GM06990 (cell line): ENCODE measurements at places on chromosomes 11 and 22.

GRCh38 chr11:132158696-132159095 lies 788.3 kb downstream of the NTM start:
- no peak for DNase-seq

GRCh38 chr11:34637303-34637702 lies 16.4 kb downstream of the EHF start:
- no peak for DNase-seq

DNA sequence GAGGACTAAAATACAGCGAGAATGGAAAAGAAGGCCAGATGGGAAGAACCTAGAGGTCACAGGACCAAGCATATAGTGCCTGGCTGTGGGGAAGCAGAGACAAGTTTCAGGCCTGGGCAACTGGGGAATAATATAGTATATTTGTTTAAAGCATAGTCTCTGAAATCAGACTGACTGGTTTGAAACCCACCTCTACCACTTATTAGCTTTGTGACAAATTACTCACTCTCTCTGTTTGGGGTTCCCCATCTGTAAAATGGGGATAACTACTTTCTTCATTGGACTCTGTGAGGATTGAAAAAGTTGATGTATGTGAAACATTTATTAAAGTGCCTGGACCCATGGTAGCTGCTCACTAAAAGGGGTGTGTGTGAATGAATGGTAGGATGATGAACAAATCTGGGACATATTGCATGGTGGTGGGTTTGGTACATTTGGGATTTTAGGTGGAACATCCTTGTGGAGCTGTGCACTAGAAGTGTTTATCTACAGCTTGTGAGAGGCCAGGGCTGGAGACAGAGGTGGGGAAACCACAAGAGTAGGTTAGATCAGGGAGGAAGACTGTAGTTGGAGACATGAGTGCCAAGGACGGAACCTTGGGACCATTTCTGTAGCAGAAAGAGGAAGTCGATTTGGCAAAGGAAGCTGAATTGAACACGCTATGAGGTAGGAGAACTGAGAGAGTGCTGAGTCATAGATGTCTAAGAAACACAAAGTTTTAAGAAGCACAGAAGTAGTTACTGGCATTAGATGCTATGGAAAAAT lies 52.6 kb downstream of the SWAP70 start:
- peak; percentile 70 for DNase-seq

GRCh38 chr11:71185411-71185810 lies 67.0 kb downstream of the SHANK2 start:
- no peak for DNase-seq

- DNase-seq, result no peak
Observed at GRCh38 chr11:22304337-22304961, 33.7 kb upstream of the SLC17A6 start.

DNA sequence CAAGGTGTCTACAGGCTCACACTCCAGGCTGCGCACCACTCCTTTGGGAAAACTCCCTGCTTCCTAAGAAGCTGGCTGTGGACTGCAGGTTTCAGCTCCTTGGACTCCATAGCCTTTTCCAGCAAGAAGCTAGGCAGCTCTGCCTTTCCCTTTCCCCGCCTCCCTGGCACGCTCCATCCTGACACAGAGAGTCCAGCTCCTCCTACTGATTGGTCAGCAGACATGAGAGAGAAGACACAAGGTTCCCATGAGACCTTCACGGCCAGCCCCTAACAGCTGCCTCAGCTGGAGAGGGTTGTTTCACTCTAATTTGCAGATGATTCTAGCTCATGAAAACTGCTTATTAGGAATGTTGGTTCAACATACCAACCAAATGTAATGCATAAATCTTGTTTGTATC lies 27.6 kb downstream of the TENM4 start:
- DNase-seq, result no peak

DNA sequence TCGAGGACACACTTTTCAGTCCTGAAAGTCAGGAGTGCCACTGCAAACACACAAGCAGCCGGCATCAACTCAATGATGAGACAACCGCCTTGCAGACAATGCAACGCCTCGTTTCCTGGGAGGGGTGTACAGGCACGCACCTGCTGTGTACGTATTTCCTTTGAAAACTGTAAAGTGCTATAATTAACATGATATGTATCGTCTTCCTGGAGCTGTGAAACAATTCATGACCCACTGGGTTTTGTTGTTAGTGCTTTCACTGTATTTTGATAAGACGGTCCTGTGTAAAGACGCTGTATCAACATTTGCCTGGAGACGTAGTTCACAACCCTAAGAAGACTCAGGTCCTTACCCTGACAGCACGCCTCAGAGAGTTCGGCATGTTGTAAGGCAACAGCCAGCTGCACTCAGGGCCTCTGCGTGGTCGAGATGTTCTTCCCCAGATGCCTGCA lies 105.7 kb upstream of the ANO1 start:
- DNase-seq, result peak; percentile 20

DNA sequence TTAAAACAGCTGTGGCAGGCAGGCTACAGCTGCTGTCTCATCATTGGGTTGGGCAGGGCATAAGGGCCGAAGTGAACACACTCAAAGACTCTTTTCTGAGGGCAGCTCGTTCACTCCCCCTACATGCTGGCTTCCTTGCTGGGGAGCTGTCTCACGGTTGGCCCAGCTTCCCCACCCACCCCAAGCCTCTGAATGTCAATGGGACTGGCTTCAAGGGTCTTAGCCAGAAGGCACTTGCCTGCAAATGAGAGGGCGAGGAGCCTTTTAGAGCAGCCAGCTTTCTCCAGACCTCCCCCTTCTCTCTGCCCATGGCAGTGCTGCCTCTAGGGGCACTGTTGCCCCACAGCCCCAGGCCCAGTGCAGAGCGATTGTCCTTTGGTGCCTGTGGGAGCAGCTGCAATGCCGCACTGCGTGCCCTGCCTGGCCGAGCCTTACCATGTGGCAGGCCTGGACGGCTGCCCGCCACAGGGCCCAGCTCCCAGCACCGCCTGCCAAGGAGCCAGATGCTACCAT lies 94.7 kb upstream of the RASSF10 start:
- no peak for DNase-seq

DNA sequence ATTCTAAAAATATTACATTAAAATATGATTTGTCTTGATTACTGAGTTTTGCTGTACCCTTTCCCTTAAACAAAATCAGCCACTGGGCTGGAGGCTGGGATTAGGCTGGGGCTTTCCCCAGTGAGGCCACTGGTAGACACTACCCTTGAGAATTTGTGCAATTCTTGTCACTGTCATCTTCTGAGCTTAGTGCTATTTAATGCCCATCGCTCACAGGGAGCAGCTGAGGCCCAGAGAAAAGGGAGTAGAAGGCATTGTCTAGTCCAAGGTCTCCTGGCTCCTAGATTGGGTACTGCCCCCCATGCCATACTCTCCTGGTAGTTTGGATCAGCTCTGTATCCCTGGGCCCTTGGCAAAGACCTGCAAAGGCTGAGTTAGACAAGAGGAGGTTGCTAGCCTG lies 6.7 kb downstream of the CHRM1 start:
- DNase-seq, result no peak

DNA sequence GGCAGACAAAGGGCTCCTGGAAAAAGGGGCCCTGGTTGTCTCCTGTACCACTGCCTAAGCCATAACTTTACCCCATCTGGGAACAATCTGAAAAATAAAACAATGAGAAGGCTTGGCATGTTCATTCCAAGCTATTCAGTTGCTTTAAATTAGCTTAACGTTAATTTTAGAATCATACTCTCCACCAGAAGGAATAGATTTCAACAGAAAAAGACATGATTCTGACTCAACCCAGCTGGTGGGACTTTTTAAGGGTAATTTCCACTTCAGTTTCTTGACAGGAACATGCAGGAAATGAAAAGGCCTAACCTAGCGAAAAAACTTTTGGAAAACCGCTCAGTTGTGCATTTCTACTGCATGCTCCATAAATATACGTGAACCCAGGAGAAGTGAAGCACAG lies 7.9 kb downstream of the SF3A1 start:
- DNase-seq, result no peak

- no peak for DNase-seq
Observed at GRCh38 chr11:47415091-47415854, 6.9 kb downstream of the SLC39A13 start.

DNA sequence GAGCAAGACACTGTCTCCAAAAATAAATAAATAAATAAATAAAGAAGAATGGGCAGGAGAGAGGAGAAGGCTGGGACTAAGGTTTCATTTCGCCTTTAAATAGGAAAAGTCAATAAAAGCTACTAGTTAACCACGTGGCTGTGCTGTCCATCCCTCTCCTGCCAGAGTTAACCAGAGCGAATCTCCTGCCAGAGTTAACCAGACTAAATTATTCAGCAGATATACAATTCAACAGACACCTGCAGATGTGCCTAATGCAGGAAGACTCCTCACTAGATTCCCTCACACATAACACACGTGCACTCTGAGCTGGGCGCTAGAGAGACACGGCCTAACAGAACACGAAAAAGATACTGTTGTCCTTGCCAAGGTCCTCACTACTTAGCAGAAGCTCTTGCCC lies 156.1 kb downstream of the IGLL1 start:
- no peak for DNase-seq

- DNase-seq, result no peak
Observed at GRCh38 chr11:104105155-104105554, 58.8 kb downstream of the PDGFD start.

DNA sequence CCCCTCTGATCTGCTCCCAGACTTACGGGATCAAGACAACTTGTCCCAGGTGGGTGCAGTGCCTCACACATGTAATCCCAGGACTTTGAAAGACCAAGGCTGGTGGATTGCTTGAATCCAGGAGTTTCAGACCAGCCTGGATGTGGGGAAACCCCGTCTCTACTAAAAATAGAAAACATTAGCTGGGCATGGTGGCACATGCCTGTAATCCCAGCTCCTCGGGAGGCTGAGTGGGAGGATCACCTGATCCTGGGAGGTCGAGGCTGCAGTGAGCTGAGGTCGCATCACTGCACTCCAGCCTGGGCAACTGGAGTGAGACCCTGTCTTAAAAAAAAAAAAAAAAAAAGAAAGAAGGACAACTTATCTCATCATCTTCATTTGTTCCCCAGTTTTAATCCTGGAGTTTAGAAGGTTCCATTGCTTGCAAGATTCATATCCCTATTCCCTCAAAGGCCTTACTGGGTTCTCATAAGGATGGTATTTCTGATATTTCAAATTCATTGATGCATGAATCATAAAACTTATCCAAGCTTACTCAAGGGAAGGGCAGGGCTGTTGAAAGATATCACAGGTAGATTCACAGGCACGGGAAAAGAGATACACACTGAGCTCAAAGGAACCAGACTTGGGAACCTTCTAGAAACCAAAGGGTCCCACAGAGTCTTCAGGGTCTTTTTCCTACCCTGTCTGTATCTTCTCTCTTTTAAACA lies 14.6 kb downstream of the ENDOD1 start:
- no peak for DNase-seq

DNA sequence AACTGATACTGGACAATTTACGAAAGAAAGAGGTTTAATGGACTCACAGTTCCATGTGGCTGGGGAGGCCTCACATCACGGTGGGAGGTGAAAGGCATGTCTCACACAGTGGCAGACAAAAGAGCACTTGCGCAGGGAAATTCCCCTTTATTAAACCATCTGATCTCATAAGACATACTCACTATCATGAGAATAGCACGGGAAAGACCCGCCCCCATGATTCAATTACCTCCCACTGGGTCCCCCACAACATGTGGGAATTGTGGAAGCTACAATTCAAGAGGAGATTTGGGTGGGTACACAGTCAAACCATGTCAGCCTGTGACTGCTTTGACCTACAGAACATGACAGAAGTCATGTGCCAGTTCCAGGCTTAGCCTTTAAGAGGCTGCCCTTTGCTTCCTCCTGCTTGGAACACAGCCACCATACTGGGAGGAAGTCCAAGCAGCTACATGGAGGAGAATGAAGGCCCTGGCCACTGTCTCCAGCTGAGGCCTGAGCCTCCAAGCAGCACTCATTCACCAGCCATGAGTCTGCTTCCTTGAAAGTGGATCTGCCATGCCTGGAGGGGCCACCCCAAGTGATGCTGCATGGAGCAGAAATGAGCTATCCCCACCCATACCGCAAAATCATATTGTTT lies 10.9 kb upstream of the GAL start:
- DNase-seq, result no peak

GRCh38 chr11:11668274-11668673 lies 46.5 kb upstream of the GALNT18 start:
- no peak for DNase-seq

DNA sequence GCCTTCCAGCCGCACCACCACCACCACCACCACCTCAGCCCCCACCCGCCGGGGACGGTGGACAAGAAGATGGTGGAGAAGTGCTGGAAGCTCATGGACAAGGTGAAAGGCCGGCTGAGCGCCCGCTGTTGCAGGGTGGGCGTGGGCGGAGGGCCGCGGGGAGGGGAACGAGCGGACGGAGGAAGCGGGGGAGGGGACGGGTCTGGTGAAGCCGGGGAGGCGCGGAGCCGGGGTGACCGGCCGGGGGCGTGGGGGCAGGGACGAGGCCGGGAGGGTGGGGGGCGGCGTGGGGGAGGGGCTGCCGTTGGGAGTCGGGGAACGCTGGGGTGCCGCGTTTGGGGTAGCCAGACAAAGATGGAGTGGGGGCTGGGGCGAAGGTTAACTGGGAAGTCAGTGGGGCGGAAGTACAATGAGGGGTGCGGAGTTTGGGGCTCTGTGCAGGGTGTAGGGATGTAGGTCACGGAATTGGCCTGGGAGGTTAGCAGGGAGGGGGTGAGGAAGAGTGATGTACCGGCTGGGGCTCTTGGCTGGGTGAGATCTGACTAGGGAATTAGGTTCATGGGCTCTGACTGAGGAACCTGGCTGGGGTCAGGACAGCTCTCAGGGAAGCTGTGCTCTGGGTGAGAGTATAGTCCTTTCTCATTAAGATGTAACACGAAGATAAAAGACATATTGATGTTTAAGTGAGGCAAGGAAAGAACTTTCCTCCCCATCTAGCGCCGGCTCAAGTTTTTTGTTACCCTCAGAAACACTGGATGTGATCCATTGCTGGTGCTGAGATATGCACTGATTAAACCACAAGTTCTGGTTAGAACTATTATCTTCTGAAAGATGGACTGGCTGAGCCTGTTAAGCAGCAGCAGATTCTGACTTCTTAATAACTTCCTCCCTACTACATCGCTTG lies 624 bp downstream of the CBL start:
- DNase-seq, result peak; percentile 36

DNA sequence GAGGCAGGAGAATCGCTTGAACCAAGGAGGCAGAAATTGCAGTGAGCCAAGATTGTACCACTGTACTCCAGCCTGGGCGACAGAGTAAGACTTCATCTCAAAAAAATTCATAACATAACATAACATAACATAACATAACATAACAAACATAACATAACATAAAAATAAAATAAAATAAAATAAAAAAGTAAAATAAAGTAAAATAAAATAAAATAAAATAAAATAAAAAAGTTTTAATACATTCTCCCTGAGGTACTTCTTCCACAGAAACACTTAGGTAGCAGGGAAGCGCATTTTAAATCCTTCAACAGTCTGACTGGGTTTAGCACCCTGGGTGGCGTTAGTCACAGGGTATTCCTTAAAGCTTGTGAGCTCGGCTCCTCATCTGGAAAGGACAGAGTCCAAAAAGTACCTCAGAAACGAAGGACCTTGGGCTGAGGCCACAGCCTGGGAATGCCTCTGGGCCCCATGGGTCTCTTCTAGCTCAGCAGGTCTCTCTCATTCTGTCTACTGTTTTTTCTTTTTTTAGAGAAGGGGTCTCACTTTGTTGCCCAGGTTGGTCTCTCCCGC lies 41.7 kb downstream of the MICAL3 start:
- DNase-seq, result no peak
